ENCODE measurements at places on chromosomes 11 and 22. TPM values are rescaled to one million over a fixed set of nuclear protein-coding genes. Genes with fewer than 3 reads are reported as not detected.

MS4A14 gene
- total RNA-seq, result not detected

SMC1B gene
- total RNA-seq, result 1.8 TPM

SLC16A8 gene
- total RNA-seq, result not detected

NXPE4 gene
- not detected for total RNA-seq

CHADL gene
- not detected for total RNA-seq

PLEKHA7 gene
- total RNA-seq, result 6.0 TPM

GRK3 gene
- 26.3 TPM for total RNA-seq

- DNase-seq, result no peak
Observed at GRCh38 chr22:22974795-22975580, 87.4 kb downstream of the IGLL5 start.

DNA sequence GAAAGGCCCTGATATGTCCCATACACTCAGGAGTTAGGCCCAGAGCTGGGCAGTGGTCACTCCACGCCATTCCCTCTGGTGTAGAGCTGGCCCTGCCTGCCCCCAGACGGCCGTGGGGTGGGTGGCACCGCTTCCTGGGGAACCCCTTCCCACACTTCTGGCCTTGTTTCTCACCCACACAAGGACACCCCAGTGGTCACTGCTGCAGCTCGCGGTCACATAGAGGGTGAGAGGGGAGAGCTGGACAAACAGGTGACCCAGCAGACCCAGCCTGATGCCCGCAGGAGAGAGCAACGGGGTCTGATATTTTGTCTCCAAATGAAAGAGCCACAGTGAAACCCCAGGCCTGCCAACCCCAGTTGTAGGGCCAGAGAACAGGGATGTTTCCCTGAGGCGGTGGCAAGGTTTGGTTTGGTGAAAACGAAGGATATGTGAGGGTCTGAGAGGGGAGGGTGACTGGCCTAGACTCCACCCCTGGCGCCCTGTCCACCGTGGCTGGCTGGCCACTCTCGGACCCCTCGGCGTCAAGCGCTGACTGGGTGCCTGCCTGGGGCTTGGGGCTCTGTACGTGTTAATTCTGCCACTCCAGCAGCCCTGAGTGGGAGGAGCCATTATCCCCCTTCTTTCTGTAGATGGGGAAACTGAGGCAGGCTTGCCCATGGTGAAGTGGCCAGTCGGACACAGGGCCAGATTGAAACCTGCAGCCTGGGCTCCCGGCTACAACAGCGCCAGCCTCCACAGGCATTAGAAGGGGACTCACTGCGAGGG is 71.0 kb upstream of the PPARA start:
- no peak for DNase-seq

GRCh38 chr11:133810766-133811165 is 34.5 kb downstream of the SPATA19 start:
- DNase-seq, result no peak

- no peak for DNase-seq
Observed at GRCh38 chr11:34002420-34002819, 49.1 kb upstream of the CAPRIN1 start.

DNA sequence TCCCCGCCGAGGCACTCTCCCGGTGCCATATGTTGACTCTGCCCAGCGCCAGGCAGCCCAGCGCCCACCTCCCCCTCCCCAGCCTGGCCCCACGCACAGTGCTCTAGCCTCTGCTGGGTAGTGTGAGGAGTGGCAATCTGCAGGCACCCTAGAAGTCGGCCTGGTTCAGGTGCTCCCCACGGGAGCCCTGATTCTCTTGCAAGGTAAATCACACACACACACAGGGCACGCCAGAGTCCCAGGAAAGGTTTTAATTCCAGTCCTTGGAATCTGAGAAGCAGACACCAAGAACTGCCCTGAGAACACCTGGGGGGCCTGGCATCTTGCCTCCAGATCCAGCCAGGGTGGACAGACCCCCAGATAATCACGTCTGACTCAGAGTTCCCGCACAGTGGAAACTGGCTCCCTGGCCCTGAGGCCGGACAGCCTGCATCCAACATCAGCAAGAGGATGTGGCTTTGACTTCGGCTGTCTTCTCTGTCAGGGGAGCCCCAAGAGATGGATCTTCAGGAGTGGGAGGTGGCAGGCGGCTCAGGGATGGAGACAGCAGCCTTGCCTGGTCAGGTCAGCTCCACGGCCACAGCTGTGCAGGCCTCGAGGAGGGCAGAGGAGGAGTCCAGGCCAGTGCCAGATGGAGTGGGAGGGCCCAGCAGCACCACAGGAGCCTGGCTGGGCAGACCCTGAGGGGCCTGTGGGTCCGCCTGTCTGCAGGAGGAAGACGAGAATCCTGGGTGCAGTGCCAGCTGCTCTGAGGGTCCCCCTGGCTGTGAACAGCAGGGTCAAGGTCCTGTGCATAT is 1.1 kb upstream of the RIN1 start:
- DNase-seq, result no peak

GRCh38 chr22:46902436-46902835 is 140.0 kb downstream of the TBC1D22A start:
- no peak for DNase-seq

DNA sequence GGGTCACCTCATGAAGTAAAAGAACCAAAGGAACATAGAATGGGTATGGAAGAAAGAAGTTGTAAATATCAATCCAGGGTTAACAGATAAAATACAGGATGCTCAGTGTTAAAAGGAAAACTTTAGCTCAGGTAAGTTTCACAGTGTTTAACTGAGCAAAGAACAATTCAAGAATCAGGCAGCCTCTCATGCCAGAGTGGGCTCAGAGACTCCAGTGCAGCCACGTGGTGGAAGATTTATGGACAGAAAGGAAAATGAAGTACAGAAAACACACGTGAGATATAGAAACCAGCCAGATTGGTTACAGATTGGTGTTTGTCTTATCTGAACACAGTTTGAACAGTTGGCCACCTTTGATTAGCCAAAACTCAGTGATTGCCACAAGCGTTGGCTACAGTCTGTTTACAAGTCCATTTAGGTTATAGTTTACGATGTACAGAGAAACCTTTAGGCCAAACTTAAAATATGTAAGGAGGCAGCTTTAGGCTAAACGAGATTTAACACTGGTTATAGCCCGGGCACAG is 9.1 kb downstream of the AP5B1 start:
- no peak for DNase-seq

DNA sequence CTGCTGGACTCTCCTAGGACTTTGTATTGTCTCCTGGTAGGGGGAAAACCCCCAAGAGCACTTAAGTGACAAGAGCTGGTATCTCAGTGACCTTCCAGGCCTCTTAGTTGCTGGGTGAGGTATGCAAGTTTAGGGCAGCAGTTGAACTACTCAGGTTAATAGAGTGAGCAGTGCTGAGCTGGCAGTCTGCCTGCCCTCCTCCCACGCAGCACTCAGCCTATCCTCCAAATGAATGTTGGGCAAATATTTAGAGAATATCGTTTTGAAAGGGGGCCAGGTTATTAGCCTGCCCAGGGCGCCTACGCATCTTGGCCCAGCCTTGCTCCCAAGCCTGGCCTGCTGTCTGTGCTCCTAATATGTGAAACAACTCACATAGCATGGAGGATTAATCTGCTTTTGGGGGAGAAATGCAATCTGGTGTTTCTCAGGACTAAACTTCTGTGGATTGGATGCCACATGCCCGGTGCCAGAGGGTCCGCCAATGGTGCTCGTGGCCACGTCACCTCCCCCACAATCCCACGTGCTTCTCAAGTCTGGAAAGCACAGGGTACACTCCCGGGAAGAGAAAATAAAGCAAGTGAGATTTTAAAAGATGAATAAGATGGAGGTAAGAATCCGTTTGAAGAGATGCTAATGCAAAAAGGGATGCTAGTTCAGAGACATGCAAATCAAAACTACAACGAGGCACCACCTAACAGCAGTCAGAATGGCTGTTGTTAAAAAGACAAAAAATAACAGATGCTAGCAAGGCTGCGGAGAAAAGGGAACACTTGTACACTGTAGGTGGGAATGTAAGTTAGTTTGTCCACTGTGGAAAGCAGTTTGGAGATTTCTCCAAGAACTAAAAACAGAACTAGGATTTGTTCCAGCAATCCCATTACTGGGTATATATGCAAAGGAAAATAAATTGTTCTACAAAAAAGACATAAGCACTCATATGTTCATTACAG is 67.7 kb downstream of the SPON1 start:
- no peak for DNase-seq

DNA sequence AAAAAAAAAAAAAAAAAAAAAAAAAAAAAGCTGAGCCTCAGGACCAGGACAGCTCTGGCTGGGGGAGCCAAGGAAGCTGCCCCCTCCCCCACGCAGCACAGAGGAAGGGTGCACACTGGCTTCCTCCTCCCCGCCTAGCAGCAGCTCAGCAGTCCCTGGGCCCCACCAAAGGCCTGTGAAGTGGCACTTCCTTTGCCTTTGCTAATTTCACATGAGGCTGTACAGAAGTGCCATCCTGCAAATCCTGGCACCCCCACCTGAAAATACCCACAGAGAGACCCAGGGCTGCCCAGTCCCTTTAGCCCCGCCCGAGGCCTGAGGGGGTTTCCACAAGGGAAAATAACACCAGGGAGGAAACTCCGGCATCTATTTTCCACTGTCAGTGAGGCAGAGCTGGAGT is 3.9 kb downstream of the RHOG start:
- DNase-seq, result peak; percentile 71

- peak; percentile 35 for DNase-seq
Observed at GRCh38 chr11:76629853-76630599, 40.5 kb downstream of the LRRC32 start.

DNA sequence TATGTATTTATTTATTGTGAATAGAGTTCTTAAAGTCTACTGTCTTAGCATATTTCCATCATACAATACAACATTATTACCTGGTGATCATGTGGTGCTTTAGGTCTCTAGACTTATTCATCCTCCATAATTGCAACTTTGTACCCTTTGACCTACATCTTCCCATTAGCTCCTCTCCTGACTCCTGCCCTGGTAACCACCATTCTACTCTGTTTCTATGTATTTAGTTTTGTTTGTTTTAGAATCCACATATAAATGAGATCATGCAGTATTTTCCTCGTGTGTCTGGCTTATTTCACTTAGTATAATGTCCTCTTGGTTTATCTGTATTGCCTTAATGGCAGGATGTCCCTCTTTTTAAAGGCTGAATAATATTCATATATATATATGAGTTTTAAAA is 22.7 kb downstream of the NCAM1 start:
- DNase-seq, result no peak

GRCh38 chr22:33726294-33726734 is 194.0 kb downstream of the LARGE1 start:
- no peak for DNase-seq

GRCh38 chr11:116276051-116277044 is 496.4 kb downstream of the BUD13 start:
- peak; percentile 85 for DNase-seq

- no peak for DNase-seq
Observed at GRCh38 chr22:20089977-20090729, 10.1 kb downstream of the DGCR8 start.

DNA sequence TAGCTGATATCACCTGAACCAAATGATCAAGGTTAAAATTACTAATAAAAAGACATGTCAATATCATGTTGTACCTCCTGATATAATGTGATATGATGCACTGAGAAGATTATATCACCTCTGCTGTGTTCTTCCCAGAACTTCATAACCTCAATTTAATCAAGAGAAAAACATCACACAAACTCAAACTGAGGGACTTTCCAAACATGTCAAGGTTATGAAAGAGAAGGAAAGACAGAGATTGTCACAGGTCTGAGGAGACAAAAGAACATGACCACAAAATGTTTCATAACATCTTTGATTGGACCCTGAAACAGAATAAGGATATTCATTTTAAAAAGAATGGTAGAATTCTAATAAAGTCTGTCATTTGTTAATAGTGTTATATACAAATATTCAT is 43.0 kb upstream of the CFAP300 start:
- DNase-seq, result no peak

DNA sequence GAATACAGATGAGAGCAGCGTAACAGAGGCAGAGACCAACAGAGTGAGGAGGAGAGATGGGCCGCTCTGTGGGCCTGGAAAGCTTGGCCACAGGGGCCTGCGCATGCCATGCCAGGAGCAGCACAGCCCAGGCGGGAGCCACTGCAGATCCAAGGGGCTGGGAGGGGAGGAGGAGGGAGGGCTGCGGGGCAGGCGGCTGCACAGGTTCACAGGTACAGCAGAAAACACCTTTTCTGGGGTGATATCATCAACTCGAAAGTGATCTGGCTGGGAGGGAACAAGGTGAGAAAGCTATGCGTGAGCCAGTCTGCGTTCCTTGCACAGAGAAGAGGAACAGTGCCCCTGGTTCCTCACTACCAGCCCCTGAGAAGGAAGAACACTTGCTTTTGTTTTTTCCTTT is 14.8 kb downstream of the VPS37C start:
- no peak for DNase-seq

DNA sequence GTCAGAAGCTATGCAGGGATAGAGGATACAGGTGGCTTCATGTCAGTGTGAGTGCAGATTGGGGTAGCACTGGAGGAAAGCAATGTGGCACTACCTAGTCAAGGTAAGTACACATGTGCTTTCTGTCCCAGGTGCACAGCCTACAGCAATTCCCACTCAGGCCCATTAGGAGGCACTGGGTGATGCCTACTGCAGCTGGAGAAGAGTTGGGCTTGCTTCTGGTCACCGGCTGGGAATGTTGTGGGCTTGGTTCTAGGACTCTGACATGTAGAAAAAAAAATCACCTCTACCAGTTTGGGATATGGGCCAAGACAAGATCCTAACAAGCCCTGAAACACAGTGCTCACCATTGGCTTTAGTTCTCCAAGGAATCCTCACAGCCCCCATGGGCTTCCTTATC is 69.7 kb downstream of the TENM4 start:
- no peak for DNase-seq

DNA sequence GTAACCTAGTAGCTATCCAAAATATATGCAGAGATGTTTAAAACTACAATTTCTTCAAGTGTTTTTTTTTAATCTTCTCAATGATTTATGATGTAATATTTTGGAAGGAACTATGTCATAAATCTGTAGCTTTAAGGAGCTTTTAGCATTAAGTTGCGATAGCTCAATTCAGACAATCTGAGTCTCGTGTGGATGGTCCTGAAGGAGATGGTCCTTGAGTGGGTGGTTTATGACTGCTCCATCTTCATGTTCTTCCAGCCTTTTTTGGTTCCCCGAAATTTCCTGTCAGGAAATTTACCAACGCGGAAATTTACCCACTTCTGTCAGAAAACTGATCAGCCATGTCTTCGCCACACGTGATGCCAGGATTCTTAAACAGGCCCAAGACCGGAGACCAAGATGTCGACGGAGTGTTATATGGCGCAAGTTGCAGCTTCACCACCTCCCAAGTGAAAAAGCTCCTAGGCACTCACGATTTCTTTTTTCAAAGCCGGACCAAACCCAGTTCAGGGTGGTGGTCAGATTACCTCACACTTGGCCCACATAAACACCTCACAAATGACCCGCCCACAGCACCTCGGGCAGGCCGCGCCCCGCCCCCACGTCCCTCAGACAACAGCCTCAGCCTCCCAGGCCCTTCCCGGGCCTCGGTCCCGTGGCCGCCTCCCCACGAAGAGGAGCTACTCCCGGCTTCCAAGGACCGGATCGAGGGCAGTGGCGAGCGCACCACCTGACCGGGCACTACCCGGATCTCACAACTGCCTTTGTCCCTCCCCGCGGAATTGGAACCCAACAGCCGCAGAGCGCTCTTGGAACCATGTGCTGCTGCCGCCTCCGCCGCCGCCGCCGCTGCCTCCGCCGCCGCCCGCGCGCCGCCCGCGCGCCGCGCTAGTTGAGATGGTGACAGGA is at the start of gene MORC2:
MORC2 (minus strand) TSS at position 760 of the 909 bp plus-strand sequence. CDS start 885 bp downstream, outside the sequence.
- no peak for DNase-seq

GRCh38 chr11:48101958-48102357 is 114.7 kb upstream of the OR4B1 start:
- DNase-seq, result no peak
